ENCODE measurements at places on chromosomes 16 and 17.

DNA sequence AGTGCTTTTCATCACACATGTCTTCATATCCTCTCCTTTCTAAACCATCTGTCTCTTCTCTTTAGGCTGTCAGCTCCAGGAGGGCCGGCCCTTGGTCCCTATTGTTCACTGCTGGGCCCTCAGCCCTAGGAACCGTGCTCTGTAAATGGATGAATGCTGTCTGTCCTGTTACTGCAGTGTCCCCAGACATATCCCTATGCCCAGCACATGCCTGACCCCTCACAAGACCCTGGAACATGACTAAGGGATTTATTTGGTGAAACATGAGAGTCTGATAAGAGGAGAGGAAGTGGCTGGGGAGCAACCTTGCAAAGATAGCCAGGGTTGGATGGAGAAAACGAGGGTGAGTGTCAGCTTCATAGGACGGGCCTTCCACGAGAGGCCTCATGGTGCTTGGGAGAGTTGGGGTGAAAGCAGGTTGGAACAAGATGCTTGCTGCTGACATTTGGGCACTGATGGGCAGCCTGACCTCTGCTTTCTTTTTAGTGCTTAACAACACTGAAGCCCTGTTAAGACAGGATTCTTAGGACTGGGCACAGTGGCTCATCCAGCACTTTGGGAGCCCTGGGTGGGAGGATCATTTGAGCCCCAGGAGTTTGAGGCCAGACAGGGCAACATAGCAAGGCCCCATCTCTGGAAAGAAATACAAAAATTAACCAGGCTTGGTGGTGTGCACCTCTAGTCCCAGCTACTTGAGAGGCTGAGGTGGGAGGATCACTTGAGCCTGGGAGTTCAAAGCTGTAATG lies 39.0 kb downstream of the ABCC1 start:
- no peak for DNase-seq

- no peak for DNase-seq
Observed at GRCh38 chr17:47338026-47338425, 14.3 kb downstream of the EFCAB13 start.

- DNase-seq, result no peak
Observed at GRCh38 chr17:41959030-41959335, 7.6 kb upstream of the CNP start.

DNA sequence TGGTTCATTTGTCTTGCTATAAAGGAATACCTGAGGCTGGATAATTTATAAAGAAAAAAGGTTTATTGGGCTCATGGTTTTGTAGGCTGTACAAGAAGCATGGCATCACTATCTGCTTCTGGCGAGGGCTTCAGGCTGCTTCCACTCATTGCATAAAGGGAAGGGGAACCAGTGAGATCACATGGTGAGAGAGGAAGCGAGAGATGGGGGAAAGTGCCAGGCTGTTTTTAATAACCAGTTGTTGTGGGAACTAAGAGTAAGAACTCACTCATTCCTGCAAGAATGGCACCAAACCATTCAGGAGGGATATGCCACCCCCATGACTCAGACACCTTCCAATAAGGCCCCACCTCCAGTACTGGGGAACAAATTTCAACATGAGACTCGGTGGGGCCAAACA lies 24.3 kb downstream of the SPECC1 start:
- no peak for DNase-seq

DNA sequence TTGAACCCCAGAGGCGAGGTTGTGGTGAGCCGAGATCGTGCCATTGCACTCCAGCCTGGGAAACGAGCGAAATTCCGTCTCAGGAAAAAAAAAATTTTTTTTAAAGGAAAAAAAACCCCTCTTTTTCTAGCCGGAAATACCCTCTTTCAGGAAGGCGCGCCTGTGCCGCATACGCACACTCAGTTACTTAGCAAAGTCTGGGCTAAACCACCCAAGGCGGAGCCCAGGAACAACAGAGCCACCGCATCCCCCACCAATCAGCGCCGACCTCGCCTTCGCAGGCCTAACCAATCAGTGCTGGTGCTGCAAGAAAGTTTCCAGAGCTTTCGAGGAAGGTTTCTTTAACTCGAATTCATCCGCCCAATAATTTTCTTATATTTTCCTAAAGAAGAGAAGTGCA lies 510.4 kb downstream of the KCNJ18 start:
- no peak for DNase-seq

- no peak for DNase-seq
Observed at GRCh38 chr16:30444231-30445148, 1.2 kb downstream of the SEPHS2 start.

GRCh38 chr17:7074931-7075330 lies 5.1 kb downstream of the CLEC10A start:
- no peak for DNase-seq

DNA sequence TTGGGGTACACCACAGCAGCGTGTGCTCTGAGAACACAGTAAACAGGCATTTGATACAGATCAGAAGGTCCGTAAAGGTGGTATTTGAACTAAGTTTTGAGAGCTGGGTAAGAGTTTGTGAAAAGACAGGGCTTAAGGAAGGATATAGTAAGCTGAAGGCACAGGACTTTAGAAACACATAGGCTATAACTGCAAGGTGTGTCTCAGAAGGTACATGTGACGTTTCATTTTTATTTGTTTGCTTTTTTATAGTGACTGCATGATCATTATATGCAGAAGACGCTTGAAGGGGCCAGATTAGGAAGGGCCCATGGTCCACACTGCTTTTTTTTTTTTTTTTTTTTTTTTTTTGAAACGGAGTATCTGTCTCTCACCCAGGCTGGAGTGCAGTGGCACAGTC lies 644.6 kb downstream of the WWOX start:
- no peak for DNase-seq

- no peak for DNase-seq
Observed at GRCh38 chr17:81858967-81859905, 1.1 kb downstream of the P4HB start.

DNA sequence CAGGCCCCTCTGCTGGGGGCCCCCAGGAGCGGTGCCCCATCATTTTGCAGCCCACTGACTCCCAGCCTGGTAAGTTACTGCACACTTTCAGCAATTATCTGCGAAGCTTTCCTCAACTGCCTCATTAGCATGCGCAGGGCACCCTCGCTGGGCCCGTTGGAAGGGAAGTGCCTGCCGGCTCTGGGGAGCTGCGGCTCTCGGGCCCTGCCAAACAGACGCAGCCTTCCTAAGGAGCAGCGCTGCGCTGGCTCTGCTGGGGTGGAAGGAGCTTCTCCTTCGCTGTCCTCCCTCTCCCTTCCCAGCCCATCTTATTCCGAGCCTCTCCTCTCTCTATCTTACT lies 71.0 kb downstream of the RBBP6 start:
- DNase-seq, result no peak

- no peak for DNase-seq
Observed at GRCh38 chr17:81061027-81061735, 26.2 kb downstream of the BAIAP2 start.

DNA sequence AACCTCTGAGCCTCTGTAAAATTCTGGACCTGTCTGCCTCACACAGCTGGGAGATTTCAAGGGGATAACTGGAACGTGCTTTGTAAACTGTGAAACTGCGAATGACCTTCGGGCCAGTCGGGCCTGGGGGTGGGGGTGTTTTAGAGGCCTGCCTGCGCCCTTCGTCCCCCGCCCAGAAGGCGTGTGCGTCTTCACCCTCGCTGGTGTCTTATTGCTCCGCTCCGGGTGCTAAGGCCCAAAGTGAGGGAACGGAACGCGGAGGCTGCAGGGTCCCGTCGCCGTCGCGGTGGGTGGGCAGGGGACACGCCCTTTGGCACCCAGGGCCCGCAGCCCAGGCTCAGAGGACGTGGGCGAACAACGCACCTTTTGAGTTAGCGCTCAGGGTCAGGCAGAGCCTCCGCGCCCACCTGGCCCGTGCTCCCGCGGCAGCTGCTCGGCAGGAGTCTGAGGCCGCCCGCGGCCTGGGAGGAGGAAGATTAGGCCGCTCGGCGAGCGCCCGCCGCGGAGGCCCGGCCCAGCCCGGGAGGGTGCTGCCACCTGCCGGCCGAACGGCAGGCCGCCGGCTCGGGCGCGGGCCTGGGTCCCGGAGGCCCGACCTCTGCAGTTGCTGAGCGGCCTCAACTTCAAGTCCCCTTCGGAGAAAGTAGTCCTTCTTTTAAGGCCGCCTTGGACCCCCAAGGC lies 29.7 kb downstream of the DCAKD start:
- peak; percentile 63 for DNase-seq

DNA sequence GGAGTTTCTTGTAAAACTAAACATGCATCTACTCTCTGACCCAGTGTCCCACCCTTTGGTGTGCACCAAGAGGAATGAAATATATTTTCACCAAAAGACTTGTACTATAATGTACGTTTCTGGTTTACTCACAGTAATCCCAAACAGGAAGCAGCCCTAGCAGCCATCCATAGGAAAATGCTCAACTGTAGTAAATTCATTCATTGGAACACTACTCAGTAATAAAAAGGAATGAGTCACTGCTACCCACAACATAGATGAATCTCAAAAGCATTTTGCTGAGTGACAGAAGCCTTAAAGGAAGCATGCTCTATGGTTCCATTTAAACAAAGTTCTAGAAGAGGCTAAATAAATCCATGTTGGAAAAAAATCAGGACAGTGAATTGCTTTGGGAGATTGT lies 37.6 kb upstream of the DHRS7B start:
- no peak for DNase-seq

- no peak for DNase-seq
Observed at GRCh38 chr17:73155410-73156165, 9.2 kb upstream of the SSTR2 start.

DNA sequence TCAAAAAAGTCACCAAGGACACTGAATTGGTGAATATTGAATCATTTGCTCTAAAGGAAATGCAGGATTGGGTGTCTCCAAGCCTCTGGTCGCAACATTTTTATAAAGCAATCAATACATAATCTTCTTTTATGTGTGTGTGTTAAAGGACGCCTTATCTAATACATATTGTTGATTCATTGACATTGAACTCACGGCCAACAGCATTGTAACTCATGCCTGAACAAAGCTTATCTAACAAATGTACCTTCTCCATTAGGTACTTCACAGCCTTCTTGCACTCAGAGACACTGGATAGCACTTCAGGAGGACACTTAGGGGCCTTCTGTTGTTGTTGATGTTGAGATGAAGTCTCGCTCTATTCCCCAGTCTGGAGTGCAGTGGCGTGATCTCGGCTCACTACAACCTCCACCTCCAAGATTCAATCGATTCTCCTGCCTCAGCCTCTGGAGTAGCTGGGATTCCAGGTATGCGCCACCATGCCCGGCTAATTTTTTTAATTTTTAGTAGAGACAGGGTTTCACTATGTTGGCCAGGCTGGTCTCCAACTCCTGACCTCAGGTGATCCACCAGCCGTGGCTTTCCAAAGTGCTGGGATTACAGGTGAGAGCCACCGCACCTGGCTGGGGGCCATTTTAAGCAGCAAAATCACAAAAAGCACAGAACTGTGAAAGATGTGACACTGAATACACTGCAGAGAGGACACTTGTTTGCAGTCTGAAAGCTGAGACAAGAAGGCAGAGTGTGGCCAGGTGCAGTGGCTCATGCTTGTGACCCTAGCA lies 13.2 kb upstream of the PDXDC1 start:
- DNase-seq, result no peak

GRCh38 chr16:68800257-68800875 lies 43.0 kb upstream of the TANGO6 start:
- DNase-seq, result peak; percentile 9

GRCh38 chr16:30839523-30840227 lies 52.7 kb upstream of the ZNF629 start:
- DNase-seq, result no peak

DNA sequence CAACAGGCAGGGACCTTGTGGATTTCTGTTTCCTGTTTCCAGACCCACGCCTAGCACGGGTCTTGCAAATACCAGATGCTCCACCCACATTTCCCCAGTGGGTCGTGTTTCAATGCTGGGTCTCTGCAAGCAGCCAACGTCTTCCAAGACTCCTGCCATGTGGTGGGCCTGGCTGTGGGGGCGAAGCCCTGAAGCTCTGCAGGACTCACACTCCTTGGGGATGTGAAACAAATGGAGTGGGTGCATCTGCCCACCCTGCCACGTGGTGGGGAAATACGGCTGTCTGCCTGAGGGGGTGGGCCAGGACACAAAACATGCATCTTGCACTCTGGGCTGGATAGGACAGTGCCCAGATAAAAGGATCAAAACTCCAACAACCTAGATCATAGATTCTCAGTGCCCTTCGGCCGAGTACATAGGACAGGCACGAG lies 32.6 kb downstream of the FA2H start:
- DNase-seq, result no peak

DNA sequence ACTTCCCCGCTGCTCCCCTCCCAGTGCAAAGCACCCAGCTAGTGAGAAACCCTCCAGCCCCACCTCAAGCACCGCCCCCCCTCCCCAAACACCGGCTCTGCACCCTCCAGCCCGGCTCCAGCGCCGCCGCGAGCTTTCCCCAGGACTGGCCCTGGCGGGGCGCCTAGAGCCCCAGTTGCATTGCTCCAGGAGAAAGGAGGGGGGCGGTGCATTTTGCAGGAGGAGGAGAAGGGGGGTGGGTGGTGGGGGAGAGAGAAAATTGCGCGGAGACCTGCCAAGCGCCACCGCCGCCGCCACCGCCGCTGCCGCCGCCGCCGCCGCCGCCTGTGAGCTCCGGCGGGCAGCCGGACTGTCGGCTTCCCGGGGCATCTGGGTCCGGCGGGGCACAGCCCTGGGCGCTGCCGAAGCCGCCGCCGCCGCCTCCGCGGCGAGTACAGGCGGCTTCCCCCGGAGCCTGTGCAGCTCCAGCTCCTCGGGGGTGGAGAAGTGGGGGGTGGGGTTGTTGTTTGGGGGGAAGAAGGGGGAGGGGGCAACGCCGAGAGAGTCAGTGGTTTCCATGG lies 333 bp upstream of the NOG start:
- DNase-seq, result no peak

DNA sequence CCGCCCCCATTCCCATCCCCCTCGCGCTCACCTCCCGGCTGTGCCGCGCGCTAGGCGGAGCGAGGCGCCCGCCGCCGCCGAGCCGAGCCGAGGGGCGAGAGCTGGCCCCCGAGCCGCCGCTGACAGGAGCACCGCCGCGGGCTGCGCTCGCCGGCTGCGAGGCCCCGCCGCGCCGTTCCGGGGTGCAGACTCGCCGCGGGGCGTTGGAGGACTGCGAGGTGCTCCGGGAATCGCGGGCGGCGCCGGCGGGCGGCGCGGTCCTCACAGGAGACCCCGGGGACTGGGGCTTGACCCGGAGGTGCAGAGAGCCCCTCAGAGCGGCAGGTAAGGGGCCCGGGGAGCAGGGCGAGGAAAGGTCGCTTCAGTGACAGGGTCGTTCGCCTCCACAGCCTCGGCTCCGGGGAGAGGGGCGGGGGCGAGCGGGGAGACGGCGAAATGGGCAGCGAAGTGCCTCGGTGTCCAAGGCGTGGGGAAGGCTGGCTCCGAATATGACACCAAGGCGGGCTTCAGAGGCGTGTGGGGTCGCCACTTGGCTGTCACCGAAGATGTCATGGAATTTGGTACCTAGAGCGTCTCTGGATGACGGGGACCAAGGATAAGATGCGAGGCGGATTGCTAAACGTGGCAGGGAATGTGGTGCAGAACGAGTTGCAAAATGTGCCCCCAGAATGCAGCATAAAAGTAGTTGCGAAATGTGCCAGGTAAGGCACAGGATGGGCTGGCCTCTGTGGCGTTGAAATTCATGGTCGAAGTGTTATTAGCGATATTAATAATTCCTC lies 580 bp downstream of the TANC2 start:
- no peak for DNase-seq

GRCh38 chr16:47905771-47906170 lies 250.0 kb downstream of the ABCC12 start:
- DNase-seq, result no peak

GRCh38 chr16:85309656-85310587 lies 197.7 kb upstream of the CIBAR2 start:
- no peak for DNase-seq

GRCh38 chr17:76081295-76082210 lies 2.6 kb downstream of the ZACN start:
- no peak for DNase-seq

GRCh38 chr16:89523680-89524344 lies 15.6 kb downstream of the SPG7 start:
- no peak for DNase-seq
